ENCODE measurements at places on chromosomes 7 and 10.
A peak's percentile ranks its signal among the peaks of the same experiment; 100 is the strongest.

GRCh38 chr7:33707427-33707826 is 197.9 kb upstream of the BMPER start:
- DNase-seq = no peak

- peak; percentile 32 for DNase-seq
These were observed at the start of gene COMMD3 for GRCh38 chr10:22316286-22317075. TSS of gene COMMD3 (plus strand) at chr10:22316388. CDS start at chr10:22316418, 30 bp downstream.

GRCh38 chr7:91866599-91867148 is 13.8 kb downstream of the MTERF1 start:
- DNase-seq = no peak

DNA sequence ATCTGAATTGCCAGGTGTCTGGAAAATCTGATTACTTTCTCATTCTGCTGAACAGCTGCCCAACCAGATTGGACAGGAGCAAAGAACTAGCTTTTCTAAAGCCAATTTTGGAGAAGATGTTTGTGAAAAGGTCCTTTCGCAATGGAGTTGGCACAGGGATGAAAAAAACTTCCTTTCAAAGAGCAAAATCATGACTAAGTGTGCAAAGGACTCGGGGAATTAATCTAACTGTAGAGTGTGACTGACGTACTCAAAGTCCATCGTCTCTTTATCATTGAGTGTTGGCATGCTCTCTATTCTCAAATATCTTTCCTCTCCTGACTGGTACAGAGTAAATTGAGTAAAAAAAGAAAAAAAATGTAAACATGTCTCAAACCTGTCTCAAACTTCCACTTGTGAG is 3.3 kb downstream of the NPS start:
- no peak for DNase-seq

DNA sequence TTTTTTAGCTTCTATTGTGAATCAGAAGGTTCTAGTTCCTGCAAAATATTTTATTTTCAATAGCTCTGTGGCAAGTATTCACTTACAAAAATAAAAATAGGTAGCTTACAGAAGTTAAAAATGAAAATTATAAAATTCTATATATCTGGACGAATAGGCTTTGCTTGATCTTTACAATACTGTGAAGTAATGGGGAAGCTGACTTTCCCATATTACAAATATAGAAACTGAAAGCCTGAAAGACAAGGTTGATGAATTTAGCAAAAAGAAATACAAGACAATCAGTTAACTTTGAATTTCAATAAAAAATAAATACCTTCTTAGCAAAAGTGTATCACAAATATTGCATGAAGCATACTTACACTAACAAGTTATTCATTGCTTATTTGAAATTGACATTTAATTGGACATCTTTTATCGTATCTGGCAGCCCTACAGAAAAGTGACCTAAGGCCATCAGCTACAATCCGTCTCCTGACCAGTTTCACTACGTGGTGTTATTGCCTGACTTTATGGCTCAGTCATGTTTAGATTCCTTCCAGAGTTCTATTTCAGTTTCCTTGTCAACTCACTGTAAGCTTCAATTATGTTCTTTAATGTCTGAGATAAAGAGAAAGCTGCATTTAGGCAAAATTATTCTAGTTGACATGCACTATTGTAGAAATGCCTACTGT is 310.5 kb upstream of the HGF start:
- no peak for DNase-seq

- DNase-seq = no peak
These were observed at the start of gene PLAC9 for GRCh38 chr10:80132299-80133139. TSS of gene PLAC9 (plus strand) at chr10:80132730. CDS start at chr10:80132763, 33 bp downstream.

DNA sequence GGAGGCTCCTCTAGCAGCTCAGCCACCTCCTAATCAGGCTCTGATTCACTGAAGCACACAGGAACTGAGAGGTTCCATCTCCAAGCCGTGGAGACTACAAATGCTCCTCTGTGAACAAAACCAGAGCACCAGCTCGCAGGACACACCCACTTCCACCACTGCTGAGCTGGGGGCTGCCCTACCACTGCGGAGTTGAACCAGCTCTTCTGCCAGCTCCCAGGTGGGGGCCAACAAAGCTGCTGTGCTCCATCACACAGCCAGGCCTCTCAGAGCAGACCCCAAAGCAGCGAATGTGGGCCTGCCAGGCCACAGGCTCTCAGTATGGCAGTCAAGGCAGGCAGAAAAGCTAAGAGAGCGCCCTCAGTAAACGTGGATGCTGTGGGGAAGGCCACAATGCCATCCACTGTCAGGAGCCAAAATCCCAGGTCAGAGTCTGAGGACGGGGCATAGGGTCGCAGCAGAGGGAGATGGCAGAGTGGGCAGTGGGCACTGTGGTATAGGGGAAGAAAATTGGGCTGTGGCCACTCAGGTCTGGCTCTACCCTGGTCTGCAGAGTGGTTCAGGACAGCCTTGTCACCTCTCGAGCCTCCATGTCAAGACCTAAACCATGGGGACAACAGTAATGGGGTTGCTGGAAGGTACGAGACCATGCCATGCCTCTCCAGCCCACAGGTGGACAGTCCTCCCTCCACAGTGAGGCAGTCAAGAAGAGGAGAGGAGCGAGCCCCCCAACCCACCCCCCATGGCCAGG is 82.1 kb downstream of the GRID1 start:
- no peak for DNase-seq

DNA sequence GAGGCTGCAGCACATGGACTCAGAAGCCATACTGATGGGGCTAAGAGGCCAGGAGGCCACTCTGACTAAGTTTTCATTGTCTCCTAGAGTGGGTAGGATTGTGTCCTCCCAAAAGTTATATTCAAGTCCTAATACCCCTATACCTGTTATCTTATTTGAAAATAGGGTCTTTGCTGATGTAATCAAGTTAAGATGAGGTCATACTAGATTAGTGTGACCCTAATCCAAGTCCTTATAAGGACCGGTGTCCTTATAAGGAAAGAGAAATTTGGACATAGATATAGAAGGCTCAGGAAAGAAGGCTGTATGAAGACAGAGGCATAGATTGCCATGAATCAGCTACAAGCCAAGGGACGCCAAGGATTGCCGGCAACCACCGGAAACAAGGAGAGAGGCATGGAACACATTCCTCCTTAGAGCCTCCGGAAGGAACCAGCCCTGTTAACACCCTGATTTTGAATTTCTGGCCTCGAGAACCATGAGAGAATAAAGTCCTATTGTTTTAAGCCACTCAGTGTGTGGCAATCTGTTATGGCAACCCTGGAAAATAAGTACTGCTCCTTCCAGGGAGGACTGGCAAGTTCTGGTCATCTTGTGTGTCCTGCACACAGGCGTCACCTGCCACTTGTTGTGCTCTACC is 157.0 kb downstream of the EMX2 start:
- DNase-seq = no peak

- DNase-seq = no peak
These were observed 545 bp downstream of the NACAD start for GRCh38 chr7:45088146-45088701.

DNA sequence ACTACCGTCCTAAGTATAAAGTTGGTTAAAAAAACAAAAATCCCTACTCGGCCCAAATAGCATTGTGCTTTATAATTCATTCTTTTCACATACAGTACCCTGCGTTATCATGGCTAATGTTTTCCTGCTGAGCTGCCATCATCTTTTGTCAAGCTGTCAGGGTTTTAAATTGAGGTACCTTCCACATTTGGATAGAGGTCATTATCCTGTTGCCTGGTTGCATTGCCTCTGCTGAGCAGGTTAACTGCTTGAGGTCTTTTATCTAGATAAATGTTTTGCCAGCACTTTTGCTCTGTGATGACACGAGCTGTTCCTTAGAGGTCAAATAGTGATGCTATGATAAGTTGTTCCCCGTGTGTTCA is 94.4 kb upstream of the FZD1 start:
- DNase-seq = no peak

DNA sequence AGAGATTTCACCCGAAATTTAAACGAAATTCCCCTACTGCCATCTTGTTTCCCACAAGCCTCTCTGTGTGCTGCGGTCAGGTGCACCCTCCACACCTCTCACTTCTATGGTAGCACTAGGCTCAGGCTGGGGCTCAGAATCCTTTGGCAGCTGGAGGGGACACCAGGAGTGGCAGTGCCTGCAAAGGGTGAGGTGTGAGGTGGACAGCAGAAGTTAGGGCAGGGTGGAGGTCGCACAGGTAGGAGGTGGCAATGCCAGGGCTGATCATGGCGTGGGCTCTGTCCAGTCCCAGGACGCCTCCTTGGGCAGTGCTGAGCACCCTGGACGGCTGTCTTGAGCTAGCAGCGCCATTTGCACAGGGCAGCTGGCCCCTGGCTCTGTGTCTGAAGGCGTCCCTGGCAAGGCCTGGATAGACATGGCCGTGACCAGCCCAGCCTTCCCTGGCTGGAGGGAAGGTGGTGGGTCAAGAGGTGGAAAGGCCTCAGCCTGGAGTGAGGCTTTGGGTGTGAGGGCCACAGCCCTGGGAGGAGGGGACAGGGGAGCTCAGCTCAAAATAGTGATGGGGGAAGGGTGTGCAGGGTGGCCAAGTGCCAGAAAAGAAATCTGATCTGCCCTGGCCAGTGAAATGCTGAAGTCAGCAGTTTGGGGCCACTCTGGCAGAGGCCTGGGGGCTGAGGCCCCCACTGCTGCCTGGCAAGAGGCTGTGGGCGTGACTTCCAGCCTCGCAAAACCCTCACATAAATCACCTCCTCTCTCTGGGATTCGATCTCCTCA is 40.0 kb downstream of the ZCCHC24 start:
- DNase-seq = no peak

GRCh38 chr10:44310762-44311562 is 73.9 kb downstream of the CXCL12 start:
- DNase-seq = no peak

DNA sequence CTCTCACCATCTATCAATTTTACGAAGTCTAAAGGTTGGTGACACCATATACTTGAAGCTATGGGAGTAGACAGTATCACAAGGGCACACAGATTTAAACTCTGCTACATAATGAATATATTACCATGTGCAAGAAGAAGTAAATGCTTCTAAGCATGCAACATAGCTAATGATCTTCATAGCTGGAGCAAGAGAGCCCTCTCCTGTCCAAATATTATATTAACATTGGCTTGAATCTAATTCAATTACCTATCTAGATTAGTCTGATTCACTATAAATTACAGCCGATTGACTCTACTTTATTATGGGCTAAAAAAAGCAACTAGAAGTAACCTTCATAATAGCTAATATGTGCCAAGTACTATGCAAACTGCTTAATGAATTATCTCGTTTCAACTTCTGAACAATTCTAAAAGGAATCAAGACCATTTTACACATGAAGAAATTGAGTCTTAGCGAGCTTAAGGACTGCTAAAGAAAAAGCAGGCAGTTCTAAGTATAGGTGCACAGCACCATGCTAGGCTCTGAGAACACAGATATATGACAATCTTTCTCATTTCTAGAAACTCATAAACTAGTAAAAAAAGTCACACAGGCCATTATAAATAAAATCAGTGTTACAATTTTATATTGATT is 21.9 kb downstream of the FRA10AC1 start:
- DNase-seq = no peak

DNA sequence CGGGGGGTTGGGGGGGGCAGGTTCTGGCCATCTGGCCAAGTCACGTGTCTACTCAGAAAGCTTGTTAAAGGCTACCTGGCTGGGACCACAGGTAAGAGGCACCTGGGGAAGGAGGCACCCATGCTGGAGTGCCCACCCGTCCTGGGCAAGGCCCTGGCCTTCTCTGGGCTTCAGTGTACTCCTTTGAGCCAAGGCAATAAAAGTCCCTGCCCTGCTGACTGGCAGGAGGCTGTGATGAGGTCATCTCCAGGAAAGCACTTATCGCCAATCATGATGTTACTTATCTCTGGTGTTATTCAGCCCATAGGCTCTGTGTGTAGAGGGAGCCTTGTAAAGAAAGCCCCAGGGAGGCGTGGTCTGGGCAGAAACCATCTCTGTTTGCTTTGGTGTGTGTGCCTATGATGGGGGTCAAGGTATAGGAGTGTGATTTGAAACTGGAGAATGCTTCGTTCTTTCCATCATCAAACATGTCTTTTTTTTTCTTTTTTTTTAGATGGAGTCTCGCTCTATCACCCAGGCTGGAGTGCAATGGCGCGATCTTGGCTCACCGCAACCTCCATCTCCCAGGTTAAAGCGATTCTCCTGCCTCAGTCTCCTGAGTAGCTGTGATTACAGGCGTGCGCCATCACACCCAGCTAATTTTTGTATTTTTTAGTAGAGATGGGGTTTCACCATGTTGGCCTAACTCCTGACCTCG is 2.5 kb upstream of the CLDN4 start:
- DNase-seq = no peak

GRCh38 chr10:5645375-5645774 is 21.0 kb downstream of the ASB13 start:
- DNase-seq = no peak

- DNase-seq = no peak
These were observed 1101.7 kb upstream of the GHITM start for GRCh38 chr10:83037653-83038052.

DNA sequence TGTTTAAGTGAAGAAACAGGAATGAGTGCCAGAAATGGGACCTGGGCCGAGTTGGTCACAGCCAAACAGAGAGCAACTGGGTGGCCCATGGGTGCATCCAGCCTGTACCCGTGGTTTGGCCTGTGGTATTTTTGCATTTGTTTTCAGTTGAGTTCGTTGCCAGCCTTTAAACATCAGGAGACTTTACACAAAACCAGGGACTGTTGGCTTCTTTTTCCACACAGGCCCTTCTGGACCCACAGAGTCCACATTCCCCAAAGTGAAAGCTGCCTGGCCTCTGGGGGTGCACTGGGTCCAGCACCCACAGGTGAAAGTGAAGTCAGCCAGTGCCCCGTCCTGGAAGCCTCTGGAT is 54.1 kb upstream of the TNS3 start:
- DNase-seq = no peak

- no peak for DNase-seq
These were observed 359.4 kb upstream of the CELF2 start for GRCh38 chr10:10658172-10658785.

DNA sequence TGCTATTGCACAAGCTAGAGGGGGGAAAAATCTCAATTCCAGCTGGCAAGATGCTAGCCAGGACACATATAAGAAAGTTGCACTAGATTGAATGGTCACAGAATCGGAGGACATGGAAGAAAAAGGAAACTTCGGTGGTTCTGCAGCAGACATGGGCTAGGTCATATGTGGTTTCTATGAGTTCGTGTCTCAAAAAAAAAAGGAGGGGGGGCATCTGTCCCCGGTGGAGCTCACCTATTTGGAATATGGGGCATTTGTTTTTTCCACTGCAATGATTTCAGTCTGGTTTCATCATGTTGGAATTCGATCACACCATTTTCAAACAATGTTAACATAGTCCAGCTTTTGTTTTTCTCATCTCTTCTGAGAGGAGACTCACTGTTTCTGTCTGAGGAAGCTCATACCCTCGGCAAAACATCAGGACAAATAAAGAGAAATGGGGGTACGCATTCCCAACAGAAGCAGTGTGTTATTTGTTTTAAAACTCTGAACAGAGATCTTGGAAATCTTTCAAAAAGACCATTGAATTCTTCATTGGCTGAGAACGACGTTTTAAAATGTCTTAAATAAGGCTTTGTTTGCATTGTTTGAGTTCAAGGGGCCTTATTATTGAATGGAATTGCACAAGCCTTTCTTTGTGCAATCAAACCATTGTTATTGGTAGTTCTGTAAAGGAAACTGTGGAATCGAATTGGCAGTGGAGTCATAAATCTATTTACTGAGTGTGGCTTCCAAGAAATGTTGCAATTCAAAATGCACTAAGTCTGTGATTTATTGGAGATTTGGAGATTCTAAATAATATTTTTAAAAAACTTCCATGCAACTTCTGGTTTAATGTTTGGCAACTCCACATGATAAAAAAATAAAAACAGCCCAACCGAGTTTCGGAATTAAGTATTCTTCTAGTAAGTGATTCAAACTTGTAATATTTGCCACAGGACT is 173.2 kb downstream of the RTKN2 start:
- DNase-seq = no peak
